ENCODE measurements at places on chromosomes 4 and X. TPM values are rescaled to one million over a fixed set of nuclear protein-coding genes. Genes with fewer than 3 reads are reported as not detected.

Gene HERC6
- 18.1 TPM for total RNA-seq

Gene SLC10A4
- total RNA-seq = 1.8 TPM

Gene AKAP17A
- total RNA-seq = 31.5 TPM

Gene CYBB
- 9.3 TPM for total RNA-seq

Gene SSX2B
- not detected for total RNA-seq

Gene GAGE2A
- total RNA-seq = not detected

Gene LRCH2
- 7.8 TPM for total RNA-seq

Gene ZFYVE28
- total RNA-seq = 10.1 TPM

Gene SMIM10
- 3.6 TPM for total RNA-seq

Gene EMD
- 23.1 TPM for total RNA-seq

Gene RTL3
- 1.9 TPM for total RNA-seq

Gene FHDC1
- total RNA-seq = 9.9 TPM

Gene RELL1
- total RNA-seq = 74.7 TPM

Gene PF4V1
- total RNA-seq = not detected

Gene FAM9B
- total RNA-seq = not detected

Gene ARAF
- total RNA-seq = 30.6 TPM

Gene SPACA5
- total RNA-seq = not detected

Gene MAGEB17
- total RNA-seq = not detected

Gene SLC38A5
- total RNA-seq = 3.7 TPM

Gene CXXC4
- 1.4 TPM for total RNA-seq

Gene GUCY1B1
- total RNA-seq = 26.6 TPM

Gene DMRTC1
- 0.62 TPM for total RNA-seq

Gene FGF2
- total RNA-seq = 19.2 TPM

Gene CACNA1F
- not detected for total RNA-seq

Gene CTSO
- total RNA-seq = 24.5 TPM

Gene WAS
- total RNA-seq = 1.6 TPM
